Fibroblast of mammary gland (primary cell): ENCODE measurements at places on chromosomes 3 and 15.

- no peak for DNase-seq
These were observed 6.0 kb downstream of the TMEM266 start for GRCh38 chr15:76065793-76066192.

GRCh38 chr3:167375478-167375877 lies 4.6 kb downstream of the ZBBX start:
- no peak for DNase-seq

DNA sequence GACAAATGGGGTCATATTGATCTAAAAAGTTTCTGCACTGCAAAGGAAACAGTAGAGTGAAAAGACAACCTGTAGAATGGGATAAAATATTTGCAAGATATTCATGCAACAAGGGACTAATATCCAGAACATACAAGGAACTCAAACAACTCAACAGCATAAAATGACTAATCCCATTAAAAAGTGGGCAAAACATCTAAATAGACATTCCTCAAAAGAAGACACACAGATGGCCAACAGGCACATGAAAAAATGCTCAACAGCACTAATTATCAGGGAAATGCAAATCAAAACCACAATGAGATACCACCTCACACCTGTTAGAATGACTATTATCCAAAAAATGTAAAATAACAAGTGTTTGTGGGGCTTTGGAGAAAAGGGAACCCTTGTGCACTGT lies 8.8 kb downstream of the SLC12A8 start:
- DNase-seq, result no peak

- no peak for DNase-seq
These were observed 36.6 kb downstream of the CD86 start for GRCh38 chr3:122091602-122092295.

- no peak for DNase-seq
These were observed 112.1 kb downstream of the SEMA5B start for GRCh38 chr3:122915300-122916055.

- no peak for DNase-seq
These were observed 38.9 kb downstream of the TLE3 start for GRCh38 chr15:70058642-70059360.

DNA sequence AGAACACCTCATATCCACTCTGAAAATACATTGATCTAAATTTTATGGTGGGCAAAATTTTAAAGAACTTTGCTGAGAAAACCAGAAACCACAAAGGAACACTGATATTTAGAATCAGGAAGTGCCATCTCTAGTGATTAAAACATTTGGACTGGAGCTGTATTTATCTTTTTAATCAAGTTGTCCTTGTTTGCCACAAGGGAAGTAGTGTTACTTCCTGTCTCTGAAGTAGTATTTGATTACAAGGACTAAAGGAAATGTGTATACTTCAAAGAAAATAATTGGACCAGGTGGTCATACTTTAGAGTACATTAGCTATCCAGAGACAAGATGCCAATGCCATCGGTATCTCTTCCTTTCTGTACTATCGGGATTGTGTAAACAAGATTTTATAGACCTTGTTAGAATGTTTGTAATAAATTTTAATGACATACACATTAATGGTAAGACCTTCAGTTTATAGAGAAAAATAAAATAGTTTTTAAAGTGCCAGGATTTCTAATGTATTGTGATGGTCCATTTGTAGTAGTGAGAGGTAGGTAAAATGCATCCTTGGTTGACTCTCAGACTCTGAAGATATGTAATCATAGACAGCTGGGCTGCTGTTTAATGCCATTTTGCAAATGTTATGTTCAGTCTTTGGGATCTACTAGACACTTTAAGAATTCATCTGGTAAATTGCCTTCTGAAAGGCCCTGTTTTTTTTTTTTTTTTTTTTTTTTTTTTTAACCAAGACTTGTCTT lies 131.9 kb downstream of the B3GALNT1 start:
- DNase-seq, result no peak
